ENCODE measurements at places on chromosomes 5 and 9.

DNA sequence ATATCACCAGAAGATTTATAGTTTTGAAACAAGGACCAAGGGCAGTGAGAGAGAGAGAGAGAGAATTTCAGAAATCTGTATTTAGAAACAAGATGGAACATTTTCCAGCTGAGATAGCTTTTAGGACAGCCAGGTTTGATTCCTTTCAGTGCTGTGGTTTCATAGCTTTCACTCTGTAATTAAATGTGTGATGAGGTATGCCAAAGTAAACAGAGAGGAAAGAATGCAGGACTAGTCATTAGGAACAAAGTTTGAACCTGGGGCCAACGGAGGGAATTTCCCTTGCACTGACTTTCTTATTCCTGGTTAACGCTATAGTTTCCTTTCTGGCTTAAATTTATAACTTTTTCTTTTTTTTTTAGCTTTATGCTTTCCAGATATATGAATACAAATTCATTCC is 10.0 kb upstream of the CCL28 start:
- DNase-seq, result no peak

DNA sequence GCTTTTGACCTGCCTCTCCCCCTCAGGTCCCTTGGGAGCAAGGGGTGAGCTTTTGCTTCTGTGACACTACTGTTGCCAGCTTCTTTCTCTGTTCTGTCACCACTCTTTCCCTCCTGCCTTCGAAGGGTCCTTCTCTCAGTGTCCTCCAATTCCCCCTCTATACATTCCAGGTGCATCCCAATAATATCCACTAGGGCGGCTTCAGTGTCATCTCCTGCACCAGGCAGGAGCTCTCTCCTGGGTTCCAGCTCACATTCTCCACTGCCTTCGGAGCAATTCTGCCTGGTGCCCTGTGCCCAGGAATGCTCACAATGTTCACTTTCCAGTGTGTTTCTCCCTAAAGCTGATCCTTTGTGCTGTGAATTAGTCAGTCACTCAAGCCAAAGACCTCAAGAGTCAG is 83.9 kb upstream of the CXCL14 start:
- DNase-seq, result no peak

GRCh38 chr5:16412556-16412955 is 53.0 kb downstream of the ZNF622 start:
- DNase-seq, result no peak

GRCh38 chr5:176676361-176676824 is 29.1 kb downstream of the TSPAN17 start:
- DNase-seq, result no peak

DNA sequence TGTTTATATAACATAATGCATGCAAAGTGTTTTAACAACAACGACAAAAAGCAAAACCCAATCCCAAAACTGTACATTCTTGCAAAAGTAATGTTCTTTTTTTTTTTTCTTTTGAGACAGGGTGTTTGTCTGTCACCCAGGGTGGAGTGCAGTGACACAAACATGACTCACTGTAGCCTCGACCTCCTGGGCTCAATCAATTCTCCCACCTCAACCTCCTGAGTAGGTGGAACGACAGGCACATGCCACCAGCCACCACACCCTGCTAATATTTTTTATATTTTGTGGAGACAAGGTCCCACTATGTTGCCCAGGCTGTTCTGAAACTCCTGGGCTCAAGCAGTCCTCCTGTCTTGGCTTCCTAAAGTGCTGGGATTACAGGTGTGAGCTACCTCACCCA is 13.6 kb upstream of the HAVCR1 start:
- DNase-seq, result no peak
